AG09309 (cell line): ENCODE measurements at places on chromosomes 7 and 10.
A peak's percentile ranks its signal among the peaks of the same experiment; 100 is the strongest.

DNA sequence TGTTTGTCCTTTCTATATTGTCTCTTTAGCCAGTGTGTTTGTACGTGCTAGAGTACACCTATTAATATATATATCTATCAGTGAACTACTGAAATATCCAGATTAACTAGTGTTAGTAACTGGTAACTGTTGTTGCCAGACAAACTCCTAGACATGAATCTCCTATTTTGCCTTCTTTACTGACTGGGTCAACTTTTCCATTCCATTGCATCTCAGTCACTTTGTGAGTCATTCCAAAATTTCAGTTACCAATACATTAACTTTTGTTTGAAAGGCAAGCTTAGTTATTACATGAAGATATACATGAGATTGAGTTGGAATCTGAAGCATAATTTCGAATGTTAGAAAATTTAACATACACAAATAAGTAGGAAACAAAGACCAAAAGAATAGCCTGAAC, 51.4 kb downstream of the BTAF1 start:
- DNase-seq: peak; percentile 5

DNA sequence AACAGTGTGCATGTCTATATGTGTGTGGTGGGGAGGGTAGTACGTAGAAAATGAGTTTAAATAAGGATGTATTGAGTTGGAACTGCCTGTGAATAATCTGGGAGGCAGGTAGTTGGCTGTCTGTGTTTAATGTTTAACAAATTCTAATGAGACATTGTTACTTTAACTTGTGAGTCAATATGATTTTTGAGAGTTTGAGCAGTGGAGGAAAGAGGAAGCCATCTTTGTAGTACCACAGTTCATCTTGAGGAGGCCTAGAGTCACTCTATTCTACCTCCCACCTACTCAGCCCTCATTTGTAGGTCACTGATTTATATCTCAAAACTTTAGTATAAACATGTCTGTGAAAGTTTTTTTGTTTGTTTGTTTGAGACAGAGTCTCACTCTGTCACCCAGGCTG, 129.9 kb upstream of the ITGB1 start:
- DNase-seq: no peak

- no peak for DNase-seq
Measured at GRCh38 chr10:52491246-52491995, 177.3 kb downstream of the DKK1 start.

DNA sequence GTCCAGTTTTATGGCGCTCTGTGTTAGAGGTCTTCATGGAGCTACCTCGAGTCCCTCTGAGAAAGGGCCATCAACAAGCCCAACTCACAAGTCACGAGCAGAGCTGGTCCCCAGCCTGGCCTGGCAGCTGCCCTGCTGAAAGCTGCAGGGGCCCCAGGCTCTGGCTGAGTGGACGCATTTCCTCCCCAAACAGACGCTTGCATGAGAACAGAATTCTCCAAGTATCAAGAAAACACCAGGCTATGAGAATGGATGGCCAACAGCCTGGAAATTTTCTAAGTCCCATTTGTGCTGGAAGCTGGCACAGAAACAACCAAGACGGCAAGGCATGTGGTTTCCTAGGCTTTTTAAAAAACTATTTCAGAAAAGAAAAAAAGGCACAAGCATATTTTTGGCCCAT, 114.8 kb downstream of the FAM53B start:
- DNase-seq: no peak

- no peak for DNase-seq
Measured at GRCh38 chr7:153193144-153193595, 433.6 kb downstream of the ACTR3B start.

DNA sequence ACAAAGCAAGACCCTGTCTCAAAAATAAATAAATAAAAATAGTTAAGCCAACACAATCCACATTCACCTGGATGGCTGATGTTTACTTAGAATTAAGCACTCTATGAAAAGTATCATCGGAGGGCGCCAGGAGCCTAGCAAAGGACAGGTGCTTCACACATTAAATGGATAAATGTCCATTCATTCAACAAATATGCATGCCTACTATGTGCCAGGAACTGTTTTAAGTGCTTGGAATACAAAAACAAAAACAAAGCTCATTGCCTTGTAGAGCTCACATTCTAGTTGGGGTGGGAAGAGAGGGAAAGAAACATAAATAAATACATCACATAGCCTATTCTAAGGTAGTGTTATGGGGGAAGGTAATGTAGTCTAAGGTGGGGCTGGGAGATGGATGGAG, 4.1 kb downstream of the BAIAP2L1 start:
- no peak for DNase-seq

GRCh38 chr10:72081772-72082590, 6.4 kb downstream of the SPOCK2 start:
- DNase-seq: no peak

DNA sequence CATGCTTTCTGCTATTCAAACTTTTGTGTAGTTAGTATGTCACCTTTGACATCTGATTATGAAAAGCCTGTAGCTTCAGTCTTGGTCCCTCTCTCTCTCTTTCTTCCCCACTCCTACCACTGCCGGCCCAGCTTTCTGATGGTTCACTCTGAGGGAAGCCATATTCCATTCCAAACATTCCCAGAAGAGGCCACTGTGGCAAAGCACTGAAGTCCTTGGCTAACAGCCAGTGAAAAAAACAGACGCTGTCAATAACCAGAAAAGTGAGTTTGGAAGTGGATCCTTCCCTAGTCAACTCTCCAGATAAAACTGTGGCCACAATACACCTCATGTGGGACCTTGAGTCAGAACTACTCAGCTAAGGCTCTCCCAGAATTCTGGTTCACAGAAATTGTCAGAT, 950.7 kb upstream of the PHF14 start:
- DNase-seq: no peak

- no peak for DNase-seq
Measured at GRCh38 chr7:122183106-122183505, 39.1 kb upstream of the AASS start.

DNA sequence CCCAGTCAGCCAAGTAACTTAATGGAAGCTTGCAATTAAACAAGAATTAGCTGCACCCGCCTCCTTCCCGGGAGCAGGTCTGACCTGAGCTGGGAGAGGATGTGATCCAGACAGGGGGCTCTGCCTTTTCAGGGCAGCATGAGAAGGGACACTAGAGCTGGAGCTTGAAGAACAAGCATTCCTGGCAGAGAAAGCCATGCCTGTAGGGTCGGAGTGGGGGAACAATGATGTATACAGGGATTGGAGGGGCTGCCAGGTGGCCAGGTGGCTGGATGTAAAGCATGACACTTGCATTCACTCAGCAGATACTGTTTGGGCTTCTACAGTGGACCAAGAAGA, 112.5 kb downstream of the GRK5 start:
- DNase-seq: no peak

- no peak for DNase-seq
Measured at GRCh38 chr7:1666317-1666822, 3.7 kb upstream of the ELFN1 start.

- DNase-seq: no peak
Measured at GRCh38 chr10:111179514-111179913, 102.7 kb downstream of the ADRA2A start.

DNA sequence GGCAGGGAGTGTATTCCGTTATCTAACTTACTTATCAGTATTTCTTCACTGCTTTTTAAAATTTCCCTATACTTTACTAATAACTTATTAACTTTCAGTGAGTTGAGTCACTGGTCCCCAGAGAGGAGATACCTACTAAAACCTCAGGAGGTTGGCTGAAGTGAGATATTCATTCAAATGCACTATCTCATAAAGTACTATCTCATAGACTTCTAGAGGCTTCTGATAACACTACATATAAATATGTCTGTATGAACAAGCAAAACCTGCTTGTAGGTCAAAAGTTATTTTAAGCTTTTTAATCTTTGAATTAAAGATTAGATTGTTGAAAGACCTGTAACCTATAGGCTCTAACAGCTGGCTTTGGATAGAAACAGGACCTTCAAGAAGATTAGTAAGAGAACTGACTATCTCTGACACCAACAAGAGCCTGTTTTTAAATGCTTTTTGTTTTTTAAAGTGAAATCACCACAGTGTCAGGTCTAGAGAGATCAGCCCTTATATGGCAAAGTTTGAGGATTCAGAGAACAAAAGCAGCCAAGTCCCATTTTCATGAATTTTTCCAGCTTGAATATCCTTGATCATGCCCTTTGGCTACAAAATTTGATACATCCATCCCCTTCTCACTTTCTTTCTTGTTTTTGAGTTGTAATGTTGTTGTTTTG, 242.2 kb downstream of the ARL4A start:
- no peak for DNase-seq

- DNase-seq: peak; percentile 54
Measured at GRCh38 chr10:29895456-29895855, 163.9 kb downstream of the JCAD start.

DNA sequence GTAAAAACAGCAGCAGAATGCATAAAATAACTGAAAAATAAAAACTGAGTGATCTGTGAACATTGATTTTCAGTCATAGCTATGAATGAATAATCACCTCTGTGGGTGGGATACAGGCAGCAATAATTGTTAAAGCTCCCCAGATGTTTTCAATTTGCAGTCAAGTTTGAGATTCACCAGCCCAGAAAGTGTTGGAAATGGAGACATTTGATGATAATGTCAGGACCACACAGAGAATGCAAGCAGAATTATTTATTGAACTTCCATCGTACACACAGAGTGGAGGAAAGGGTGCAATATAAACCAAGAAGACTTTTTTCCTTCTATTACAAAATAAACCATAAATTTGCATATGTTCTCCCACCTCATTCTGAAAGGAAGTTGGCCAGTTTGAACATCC, 601.7 kb downstream of the ANKRD7 start:
- DNase-seq: no peak

DNA sequence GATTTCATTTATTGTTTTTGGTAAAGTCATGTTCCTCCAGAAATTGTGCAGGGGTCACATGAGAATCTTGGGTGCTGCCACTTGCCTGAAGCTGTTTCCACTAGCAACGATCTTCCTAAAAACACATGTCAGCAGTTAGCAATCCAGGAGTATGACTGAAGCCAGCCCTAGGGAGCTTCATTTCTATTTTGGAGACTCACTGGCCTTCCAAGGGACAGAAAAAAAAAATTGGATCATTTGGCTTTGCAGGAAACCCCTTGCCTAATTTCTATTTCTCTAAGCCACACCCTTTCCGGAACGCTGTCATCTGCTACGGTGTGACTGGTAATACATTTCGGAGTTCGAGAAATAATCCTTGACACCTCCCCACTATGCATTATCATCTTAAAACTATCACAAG, 204.7 kb downstream of the TAX1BP1 start:
- no peak for DNase-seq

GRCh38 chr7:3094701-3095445, 51.2 kb upstream of the CARD11 start:
- DNase-seq: no peak

- DNase-seq: no peak
Measured at GRCh38 chr7:84060000-84060399, 134.6 kb downstream of the SEMA3A start.

DNA sequence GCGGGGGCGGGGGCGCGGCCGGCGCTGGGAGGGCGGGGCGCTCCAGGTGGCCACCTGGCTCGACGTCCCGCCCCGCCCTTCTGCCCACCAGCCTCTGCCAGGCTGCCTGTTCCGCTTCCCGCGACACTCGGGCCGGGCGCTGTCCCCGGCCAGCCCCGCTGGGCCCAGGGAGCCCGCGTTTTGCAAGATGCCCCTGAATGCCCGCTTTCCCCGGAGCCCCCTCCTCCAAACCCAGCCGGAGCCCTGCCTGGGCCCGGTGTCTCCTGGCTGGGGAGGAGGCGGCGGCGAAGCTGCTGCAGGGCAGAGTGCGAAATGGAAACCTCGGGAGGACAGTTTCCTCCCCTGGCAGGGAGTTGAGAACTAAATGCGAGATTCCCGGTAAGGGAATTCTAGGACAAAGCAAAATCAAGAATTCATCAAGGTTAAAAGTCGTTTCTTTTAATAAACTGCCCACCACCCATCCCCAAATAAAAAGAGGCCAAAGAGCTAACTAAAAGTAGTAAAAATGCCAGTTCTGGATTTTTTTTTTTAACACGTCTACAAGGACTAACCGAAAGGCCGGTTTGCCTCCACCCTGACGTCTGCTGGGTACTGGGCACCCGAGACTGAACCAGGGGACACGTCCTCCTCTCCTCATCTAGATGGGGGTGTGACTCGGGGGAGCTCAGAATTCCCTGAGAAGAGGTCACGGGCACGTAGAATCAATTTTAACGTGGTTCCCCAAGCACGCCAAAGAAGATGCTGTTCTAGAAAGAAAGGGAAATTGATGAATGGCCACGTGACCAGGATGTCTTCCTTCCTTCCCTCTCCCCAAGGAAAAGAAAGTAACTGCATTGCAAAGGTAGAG, 200.4 kb upstream of the NFE2L3 start:
- DNase-seq: no peak

DNA sequence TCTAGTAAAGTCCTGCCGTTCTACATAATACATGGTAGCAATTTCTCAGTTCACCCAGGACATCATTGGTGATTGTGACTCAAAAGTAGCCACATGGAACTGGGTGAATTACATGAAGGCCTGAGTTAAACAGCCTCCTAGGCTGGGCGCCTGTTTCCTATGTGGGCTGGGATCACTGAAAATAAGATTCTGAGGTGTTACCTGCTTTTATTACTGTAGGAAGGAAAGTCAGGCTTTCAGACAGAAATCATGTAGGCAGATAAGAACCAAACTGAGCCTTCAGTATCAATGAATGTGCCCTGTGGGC, 160.4 kb downstream of the CAMK1D start:
- DNase-seq: no peak

- DNase-seq: no peak
Measured at GRCh38 chr10:77282163-77282562, 355.4 kb downstream of the KCNMA1 start.
